ENCODE measurements at places on chromosomes 12 and 14.

GRCh38 chr14:102908766-102909455, 13.6 kb upstream of the AMN start:
- H3K4me3 ChIP-seq, result no peak overlapping the region
- DNase-seq, result no peak

- no peaks in the 10 kb centered on the region for H3K27me3 ChIP-seq
- peaks cover 97% of the 10 kb centered on the region for H3K4me1 ChIP-seq
- no peak for DNase-seq
- H3K4me3 ChIP-seq, result no peak overlapping the region
Measured at GRCh38 chr14:69630360-69630759, 19.0 kb downstream of the SUSD6 start.

GRCh38 chr12:15627995-15628945, 160.9 kb downstream of the EPS8 start:
- H3K27me3 ChIP-seq, result no peaks in the 10 kb centered on the region
- H3K4me1 ChIP-seq, result no peaks in the 10 kb centered on the region
- DNase-seq, result no peak
- no peak overlapping the region for H3K4me3 ChIP-seq
- no peak overlapping the region for H3K27ac ChIP-seq

- DNase-seq, result no peak
- H3K36me3 ChIP-seq, result peaks cover 9% of the 10 kb centered on the region
- H3K4me1 ChIP-seq, result peaks cover 17% of the 10 kb centered on the region
- H3K27ac ChIP-seq, result no peak overlapping the region
- H3K4me3 ChIP-seq, result no peak overlapping the region
Measured at GRCh38 chr14:36653962-36654793, 7.5 kb upstream of the PAX9 start.

- no peak overlapping the region for H3K27ac ChIP-seq
- DNase-seq, result no peak
- H3K36me3 ChIP-seq, result peaks cover 7% of the 10 kb centered on the region
- H3K4me1 ChIP-seq, result no peaks in the 10 kb centered on the region
- no peak overlapping the region for H3K4me3 ChIP-seq
- no peaks in the 10 kb centered on the region for H3K27me3 ChIP-seq
Measured at GRCh38 chr14:59333668-59334067, 131.5 kb downstream of the GPR135 start.

DNA sequence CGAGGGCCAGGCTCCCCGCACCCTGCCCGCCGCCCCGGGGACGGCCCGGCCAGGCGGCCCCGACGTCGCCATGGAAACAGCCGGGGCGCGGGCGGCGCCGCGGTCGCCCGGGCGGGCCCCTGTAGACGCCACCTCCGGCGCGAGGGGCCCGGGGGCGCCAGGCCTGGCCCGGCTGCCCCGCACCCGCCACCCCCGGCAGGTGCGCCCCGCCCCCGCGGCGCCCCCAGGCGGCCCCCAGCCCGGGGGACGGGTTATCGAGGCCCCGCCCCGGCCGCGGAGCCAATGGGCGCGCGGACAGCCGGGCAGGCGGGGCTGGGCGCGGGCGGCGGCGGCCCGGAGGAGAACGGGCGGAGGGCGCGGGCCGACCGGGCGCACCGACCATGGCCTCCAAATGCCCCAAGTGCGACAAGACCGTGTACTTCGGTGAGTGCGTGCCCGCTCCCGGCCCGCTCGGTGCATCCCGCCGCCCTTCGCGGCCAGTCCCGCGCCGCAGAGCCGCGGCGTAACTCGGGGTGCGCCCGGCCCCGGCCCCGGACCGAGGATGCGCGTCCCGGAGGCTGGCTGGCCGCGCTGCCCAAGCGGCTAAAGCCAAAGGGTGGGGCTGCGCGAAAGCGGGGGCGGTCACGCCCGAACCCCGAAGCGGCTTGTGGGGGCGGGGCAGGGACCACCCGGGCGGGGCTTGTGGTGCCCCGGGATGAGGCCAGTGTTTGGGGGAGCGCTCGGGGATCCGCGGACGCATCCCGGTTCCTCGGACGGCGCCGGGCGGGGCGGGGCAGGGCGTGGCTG, at the start of gene CRIP2:
TSS of gene CRIP2 (plus strand) at position 339 of the 786 bp plus-strand sequence. CDS start at position 381, 42 bp downstream.
- H3K4me1 ChIP-seq, result peaks cover 9% of the 10 kb centered on the region
- H3K36me3 ChIP-seq, result peaks cover 2% of the 10 kb centered on the region
- H3K27ac ChIP-seq, result no peak within 1 kb of the TSS
- peaks cover 19% of the 10 kb centered on the region for H3K27me3 ChIP-seq
- peak within 1 kb of the TSS; percentile 32 for H3K4me3 ChIP-seq
- peak; percentile 27 for DNase-seq

DNA sequence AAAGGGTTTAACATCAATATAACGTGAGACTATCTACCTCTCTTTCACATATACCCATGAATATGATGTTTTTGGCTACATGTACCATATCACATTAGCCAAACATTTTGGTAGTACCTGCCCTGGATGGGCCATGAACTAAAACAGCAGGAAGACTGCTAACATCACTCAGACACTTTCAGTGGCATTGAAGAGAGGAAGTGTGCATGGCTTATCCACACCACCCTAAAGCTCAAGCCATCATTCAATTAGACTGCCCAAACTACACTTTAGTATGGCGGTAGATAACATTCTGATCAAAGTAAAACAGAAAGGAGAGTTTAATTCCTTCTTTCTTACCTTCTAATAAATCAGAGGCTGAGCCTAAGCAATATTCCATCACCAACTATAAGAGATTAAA, 103.0 kb downstream of the PEBP1 start:
- no peak for DNase-seq
- H3K36me3 ChIP-seq, result peaks cover 25% of the 10 kb centered on the region
- H3K27ac ChIP-seq, result no peak overlapping the region
- H3K4me1 ChIP-seq, result peaks cover 13% of the 10 kb centered on the region
- H3K27me3 ChIP-seq, result no peaks in the 10 kb centered on the region

DNA sequence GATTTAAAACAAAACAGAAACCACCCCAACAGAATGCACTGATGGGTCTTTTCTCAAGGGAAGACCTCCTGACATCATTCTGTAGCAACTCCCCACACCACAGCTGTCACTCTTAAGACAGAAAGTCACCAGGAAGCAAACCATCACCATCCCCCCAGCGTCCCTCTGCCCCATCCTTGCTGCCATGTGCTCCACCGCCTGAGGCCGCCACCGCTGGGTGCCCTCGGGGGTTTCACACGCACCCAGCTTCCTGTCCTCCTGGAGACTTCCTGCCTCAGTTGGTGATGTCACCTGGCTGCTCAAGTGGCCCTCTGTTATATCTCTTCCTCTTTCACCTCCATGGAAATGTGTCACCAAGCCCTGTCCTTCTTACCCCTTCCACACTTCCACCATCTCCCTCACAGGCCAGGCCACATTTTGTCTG, 71.4 kb upstream of the GPR68 start:
- H3K4me1 ChIP-seq, result peaks cover 80% of the 10 kb centered on the region
- peaks cover 62% of the 10 kb centered on the region for H3K36me3 ChIP-seq
- no peaks in the 10 kb centered on the region for H3K27me3 ChIP-seq
- peak overlapping the region; percentile 79 for H3K4me3 ChIP-seq
- H3K27ac ChIP-seq, result peak overlapping the region; percentile 95
- DNase-seq, result peak; percentile 88

GRCh38 chr12:2161473-2161872, 108.7 kb downstream of the CACNA1C start:
- no peak overlapping the region for H3K4me3 ChIP-seq
- H3K27ac ChIP-seq, result no peak overlapping the region
- DNase-seq, result no peak
- no peaks in the 10 kb centered on the region for H3K4me1 ChIP-seq
- H3K36me3 ChIP-seq, result no peaks in the 10 kb centered on the region
- peaks cover 8% of the 10 kb centered on the region for H3K27me3 ChIP-seq

- no peaks in the 10 kb centered on the region for H3K36me3 ChIP-seq
- DNase-seq, result peak; percentile 89
- H3K27ac ChIP-seq, result no peak overlapping the region
- H3K4me1 ChIP-seq, result peaks cover 13% of the 10 kb centered on the region
- H3K27me3 ChIP-seq, result peaks cover 3% of the 10 kb centered on the region
Measured at GRCh38 chr14:106691601-106692291, 1165.4 kb downstream of the TMEM121 start.

DNA sequence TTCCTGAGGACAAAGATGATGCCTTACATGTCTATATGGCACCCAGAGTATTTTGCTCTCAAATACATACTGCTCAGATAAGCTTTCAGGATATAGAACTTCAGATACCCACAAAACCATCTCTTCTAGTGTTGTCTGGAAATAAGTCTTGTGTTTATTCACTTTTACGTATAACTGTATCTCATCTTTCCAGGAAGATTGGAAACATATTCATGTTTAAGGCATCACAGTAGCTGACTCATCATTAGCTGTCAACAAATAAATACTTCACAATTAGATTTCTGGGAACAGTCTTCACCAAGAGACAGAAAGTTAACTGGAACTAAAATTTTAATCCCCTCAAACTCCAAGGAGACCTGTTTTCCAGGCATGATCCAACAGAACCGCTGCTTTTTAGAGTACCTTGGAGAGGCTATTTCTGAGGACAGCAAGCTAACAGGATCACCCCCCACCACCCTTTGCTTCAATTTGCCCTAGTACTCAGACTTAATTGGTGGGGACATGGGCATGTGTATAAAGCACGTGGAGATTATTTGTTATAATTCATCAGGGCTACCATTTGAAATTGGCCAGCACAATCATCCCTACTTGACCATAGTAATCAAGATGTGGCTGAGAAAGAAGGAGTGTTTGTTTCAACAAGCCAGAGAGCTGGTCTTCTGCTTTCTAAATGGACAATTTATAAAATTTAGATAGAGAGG, 129.3 kb upstream of the HIF1A start:
- H3K4me3 ChIP-seq, result no peak overlapping the region
- no peaks in the 10 kb centered on the region for H3K27me3 ChIP-seq
- DNase-seq, result no peak
- H3K4me1 ChIP-seq, result peaks cover 91% of the 10 kb centered on the region

GRCh38 chr14:67464377-67464776, 24.1 kb downstream of the TMEM229B start:
- no peaks in the 10 kb centered on the region for H3K36me3 ChIP-seq
- H3K27me3 ChIP-seq, result no peaks in the 10 kb centered on the region
- peaks cover 29% of the 10 kb centered on the region for H3K4me1 ChIP-seq
- H3K27ac ChIP-seq, result no peak overlapping the region
- no peak overlapping the region for H3K4me3 ChIP-seq

DNA sequence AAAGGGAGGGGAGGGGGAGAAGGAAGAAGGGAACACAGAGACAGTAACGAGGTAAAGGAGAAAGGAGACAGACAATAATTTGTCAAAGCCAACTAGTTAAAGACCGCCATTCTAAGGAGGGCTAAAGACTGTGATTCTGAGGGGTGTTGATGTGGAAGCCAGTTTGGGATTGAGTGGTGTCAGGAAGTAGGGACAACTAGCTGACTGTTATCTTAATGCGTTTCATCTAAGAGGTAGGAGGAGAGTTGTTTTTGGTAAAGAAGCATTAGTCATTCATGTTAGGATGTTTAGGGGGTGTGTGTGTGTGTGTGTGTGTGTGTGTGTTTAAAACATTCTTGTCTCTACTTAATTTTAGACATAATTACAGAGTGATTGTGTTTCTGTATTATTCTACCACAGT, 95.0 kb downstream of the INSM2 start:
- no peaks in the 10 kb centered on the region for H3K4me1 ChIP-seq
- no peaks in the 10 kb centered on the region for H3K27me3 ChIP-seq
- no peak for DNase-seq
- no peak overlapping the region for H3K27ac ChIP-seq

DNA sequence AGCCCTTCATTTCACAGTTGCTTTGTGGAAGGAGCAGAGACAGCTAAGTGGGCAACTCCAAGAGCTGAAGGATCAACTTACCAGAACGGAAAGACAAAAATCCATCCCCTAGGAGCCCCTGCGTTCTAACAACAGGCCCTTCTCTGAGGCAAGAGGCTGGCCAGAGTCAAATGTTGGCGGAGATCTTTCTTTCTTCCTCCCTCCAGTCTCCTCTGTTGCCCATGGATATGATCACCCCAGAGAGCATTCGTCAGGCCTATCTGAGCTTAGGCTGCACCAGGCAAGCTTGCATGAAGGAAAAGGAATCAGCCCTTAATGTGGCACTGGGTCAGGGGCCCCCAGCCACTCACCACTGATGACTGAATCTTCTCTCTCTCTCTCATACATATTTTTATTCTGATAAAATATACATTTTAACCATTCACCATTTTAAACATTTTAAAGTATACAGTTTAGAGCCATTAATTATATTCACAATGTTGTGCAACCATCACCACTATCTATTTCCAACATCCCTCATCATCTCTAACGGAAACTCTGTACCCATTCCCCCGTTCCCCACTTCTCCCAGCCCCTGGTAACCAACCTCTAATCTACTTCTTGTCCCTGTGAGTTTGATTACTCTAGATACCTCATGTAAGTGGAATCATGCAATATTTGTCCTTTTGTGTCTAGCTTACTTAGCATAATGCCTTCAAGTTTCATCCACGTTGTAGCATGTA, 52.9 kb upstream of the CCND2 start:
- H3K27me3 ChIP-seq, result peaks cover 1% of the 10 kb centered on the region
- no peaks in the 10 kb centered on the region for H3K36me3 ChIP-seq
- H3K27ac ChIP-seq, result no peak overlapping the region
- peaks cover 39% of the 10 kb centered on the region for H3K4me1 ChIP-seq

- DNase-seq, result no peak
- no peak overlapping the region for H3K4me3 ChIP-seq
- H3K36me3 ChIP-seq, result no peaks in the 10 kb centered on the region
- no peak overlapping the region for H3K27ac ChIP-seq
- no peaks in the 10 kb centered on the region for H3K4me1 ChIP-seq
Measured at GRCh38 chr14:81315341-81315740, 84.8 kb downstream of the STON2 start.

DNA sequence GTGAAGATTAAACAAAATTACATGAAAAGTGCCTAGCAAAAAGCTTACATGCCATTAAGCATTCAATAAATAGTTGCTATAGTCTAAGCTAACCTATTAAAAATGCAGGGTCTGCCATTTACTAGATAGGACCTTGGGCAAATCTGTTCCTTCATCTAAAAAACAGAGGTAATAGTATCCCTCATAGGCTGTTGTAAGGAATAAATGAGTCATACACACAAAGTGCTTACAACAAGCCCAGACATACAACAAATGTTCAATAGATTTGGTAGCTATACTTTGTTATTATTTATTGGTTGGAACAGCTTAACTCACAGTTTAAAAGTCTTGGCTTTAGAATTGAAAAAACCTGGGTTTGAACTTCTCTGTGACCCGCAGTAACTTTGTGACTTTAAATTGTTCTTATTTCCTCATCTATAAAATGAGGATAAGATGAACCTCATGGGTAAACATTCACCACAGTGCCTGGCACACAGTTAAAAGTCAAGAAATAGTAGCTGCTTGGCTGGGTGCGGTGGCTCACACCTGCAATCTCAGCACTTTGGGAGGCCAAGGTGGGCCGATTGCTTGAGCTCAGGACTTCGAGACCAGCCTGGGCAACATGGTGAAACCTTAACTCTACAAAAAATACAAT, 24.7 kb downstream of the HEATR5A start:
- peaks cover 11% of the 10 kb centered on the region for H3K4me1 ChIP-seq
- DNase-seq, result no peak
- no peak overlapping the region for H3K4me3 ChIP-seq
- no peaks in the 10 kb centered on the region for H3K27me3 ChIP-seq
- peaks cover 9% of the 10 kb centered on the region for H3K36me3 ChIP-seq
- no peak overlapping the region for H3K27ac ChIP-seq

- no peaks in the 10 kb centered on the region for H3K36me3 ChIP-seq
- no peak for DNase-seq
- H3K27ac ChIP-seq, result no peak overlapping the region
- peaks cover 11% of the 10 kb centered on the region for H3K4me1 ChIP-seq
- H3K27me3 ChIP-seq, result no peaks in the 10 kb centered on the region
- H3K4me3 ChIP-seq, result no peak overlapping the region
Measured at GRCh38 chr14:71238835-71239234, 331.6 kb downstream of the PCNX1 start.

GRCh38 chr14:94593376-94593748, 12.1 kb downstream of the SERPINA5 start:
- H3K36me3 ChIP-seq, result no peaks in the 10 kb centered on the region
- H3K27me3 ChIP-seq, result no peaks in the 10 kb centered on the region
- DNase-seq, result no peak
- no peak overlapping the region for H3K27ac ChIP-seq

Measured in activated naive CD8-positive, alpha-beta T cell treated with anti-CD3 and anti-CD28 coated beads, Interleukin-2, amount 50 U/mL, for 24 hours (primary cell).